Right forelimb (tissue), 1 donor: ENCODE measurements at places on chromosomes 16 and 17.
A peak's percentile ranks its signal among the peaks of the same experiment; 100 is the strongest.

GRCh38 chr17:58236394-58236793, 2.0 kb upstream of the LPO start:
- no peak for DNase-seq

- DNase-seq: no peak
Measured at GRCh38 chr16:761625-762513, 1.3 kb downstream of the MSLN start.

- DNase-seq: no peak
Measured at GRCh38 chr17:12620200-12620720, 45.4 kb upstream of the MYOCD start.

GRCh38 chr17:2081564-2081963, 26.7 kb downstream of the HIC1 start:
- DNase-seq: no peak

DNA sequence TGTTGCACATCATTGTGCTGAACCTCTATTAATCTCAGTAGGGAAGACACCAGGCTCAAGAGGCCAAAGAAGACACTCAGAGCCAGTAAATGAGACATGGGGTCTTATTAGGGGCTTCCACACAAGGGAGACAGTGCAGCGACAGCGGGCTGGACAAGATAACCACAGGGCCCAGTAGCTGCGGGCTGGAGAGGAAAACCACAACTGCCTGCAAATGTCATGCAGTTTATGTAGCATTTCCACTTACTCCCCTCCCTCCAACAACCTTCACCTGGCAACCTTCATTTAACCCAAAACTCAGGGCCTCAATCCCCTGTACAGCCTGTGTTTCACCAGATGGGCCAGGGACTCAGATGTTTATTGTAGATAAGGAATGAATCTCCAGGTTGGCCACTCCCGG, 185.6 kb downstream of the UTP18 start:
- DNase-seq: no peak

DNA sequence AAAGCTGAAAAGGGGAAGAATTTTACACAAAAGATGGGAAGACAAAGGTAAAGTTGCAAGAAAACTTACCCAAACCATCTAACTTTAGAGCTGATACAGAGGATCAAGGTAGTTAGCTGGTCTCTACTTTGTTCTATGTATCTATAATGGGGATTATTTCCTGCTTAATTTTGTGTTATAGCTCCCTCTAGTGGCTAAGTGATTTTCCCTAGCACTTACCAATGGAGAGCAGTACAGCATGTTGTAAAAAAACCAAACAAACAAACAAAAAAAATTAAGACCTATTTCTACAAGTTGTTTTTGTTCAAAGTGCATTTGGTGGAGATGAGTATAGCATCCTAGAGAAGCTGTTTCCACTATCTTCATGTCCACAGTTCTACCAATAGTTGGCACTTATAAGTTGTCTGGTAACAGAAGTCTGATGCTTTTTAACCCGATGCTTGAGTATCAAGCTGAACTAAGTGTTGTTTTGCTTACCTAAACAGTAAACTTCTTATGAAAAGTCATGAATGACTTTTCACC, 7.5 kb downstream of the SRSF1 start:
- no peak for DNase-seq

- DNase-seq: no peak
Measured at GRCh38 chr17:55155856-55156560, 108.8 kb upstream of the HLF start.

DNA sequence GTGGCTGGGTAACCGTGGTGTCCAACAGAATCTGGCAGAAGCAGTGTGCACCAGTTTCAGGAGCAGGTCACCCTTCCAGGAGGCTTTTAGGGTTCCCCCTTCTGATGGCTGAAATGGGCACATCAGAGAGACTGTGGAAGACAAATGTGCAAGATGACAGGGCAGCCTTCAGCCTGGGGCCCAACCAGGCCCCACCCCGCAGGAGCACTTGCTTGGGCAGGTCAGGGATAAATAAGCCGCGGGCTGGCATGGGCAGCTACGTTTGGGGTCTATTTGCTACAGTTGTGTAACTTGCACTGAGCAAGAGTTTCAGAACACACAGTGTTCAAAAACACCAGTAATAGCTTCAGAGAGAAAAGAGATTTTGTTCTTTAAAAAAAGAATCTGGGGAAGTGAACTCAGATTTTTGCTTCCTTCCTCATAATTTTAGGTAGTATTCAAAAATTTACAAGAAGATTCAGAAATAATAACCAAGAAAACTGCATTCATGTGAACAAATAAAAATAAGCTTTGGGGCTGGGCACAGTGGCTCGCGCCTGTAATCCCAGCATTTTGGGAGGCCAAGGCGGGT, 44.9 kb upstream of the BAHCC1 start:
- DNase-seq: no peak

DNA sequence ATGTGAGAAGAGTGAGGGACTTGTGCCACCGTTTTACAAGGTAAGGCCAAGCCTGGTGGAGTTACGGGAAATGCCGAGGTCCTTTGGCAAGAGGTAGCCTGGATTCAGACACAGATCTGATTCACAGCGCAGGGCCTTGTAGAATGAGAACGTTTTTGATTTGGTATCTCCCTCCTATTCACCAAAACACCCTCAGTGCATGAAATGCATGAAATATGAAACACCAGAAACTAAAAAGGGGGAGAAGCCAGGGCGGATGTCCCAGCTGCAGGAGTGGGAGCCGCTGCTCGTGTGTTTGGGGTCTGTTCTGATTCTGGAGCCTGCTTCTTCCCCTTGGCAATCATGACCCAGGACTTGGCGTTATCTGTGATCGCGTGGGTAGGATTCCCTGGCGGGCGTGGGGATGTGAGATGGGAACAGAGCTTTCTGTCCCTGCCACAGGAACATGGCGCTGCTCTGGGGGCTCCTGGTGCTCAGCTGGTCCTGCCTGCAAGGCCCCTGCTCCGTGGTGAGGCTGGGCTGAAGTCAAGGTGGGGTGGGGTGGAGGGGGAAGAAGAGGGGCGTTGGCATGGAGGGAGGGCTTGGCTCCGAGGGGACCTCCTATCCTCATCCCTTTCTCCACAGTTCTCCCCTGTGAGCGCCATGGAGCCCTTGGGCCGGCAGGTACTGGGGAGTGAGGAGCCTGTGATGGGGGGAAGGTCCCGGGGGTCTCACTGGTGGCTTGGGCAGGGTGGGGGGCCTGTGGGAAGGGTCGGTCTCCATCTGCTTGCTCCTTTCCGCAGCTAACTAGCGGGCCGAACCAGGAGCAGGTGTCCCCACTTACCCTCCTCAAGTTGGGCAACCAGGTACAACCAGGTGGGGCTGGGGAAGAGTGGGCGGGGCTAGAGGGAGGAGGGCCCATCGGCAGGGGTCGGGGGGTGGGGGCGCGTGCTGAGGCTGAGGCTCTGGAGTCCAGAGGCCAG, 2.2 kb downstream of the SERPINF2 start:
- no peak for DNase-seq

GRCh38 chr16:65283181-65283651, 161.4 kb upstream of the CDH11 start:
- DNase-seq: no peak

- DNase-seq: no peak
Measured at GRCh38 chr16:89039756-89040155, 53.9 kb upstream of the ACSF3 start.

GRCh38 chr16:46895399-46896313, 11.5 kb downstream of the GPT2 start:
- no peak for DNase-seq

DNA sequence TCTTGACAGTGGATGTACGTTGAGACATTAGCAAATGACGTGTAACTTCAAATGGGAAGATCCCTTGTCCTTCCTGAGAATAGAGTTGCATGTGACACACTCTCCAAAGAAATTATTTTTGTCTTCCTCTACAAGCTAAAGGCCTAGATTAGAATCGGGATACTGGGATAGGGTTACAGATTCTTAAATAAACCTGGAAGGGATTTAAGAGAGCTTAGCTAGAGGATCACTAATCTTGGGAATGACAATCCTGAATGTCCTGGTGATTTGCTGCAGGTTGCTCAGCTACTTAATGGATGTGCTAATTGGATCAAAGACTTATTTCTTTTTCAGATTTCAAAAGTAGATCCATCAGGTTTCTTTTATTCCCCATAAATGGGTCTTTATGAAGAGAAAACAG, 101.9 kb downstream of the KCNJ2 start:
- DNase-seq: no peak

DNA sequence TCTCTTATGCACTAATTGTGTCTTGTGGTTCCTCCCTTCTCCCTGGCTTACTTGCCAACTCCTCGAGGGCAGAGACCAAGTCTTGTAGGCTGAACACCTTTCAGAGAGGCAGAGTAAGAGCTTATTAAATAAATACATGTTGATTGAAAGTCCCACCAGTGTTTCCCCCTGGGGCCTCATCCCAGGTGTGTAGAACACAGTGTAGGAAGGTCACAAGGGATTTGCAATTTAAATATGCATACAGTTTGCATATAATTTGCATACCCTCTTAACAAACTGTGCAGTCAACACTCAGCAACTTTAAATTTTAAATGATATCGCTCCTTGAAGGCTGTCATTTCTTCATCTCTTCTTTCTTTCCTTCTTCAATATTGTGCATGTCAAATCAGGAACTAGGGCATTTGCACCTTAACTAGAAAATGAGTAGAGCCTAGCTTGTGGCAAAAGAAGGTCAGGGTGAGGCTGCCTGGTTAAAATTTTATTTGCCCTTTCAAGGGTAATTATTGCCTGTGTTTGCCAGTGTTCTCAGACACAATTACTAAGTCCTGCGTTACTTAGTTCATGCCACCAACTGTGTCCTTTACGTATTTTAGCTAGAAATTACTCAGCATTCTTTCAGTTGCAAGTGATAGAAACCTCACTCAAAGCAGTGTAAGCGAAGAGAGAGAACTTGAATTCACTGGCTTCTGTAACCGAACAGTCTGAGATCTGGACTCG, 465.7 kb downstream of the HAPSTR1 start:
- DNase-seq: no peak

- DNase-seq: no peak
Measured at GRCh38 chr17:50074227-50074626, 18.3 kb downstream of the ITGA3 start.

DNA sequence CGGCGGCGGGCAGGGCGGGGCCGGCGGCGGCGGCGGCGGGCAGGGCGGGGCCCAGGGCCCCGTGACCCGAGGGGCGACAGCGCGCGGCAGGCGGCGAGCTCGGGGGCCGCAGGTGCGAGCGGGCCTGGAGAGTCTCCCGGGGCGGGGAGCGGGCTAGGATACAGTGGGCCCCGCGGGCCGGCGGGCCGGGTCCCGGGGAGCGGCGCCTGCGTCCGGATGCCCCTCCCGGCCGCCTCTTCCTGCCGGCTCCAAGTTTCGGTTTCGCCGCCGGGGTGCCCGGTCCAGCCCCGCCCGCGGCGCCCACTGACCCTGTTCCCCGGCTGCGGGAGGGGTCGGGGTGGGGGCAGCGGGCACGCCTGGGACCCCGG, at the start of gene RNF213:
Gene RNF213 (plus strand): TSS at position 62 of the 368 bp plus-strand sequence. CDS start 2,830 bp downstream, outside the sequence.
- DNase-seq: peak; percentile 65

GRCh38 chr17:46818929-46819859, 702 bp upstream of the WNT3 start:
- no peak for DNase-seq

- no peak for DNase-seq
Measured at GRCh38 chr17:41909088-41909487, 9.7 kb downstream of the ACLY start.
